GOT3 (cell line): ENCODE measurements at places on chromosomes 11 and 22.

GRCh38 chr11:10538924-10539323, 2.1 kb downstream of the RNF141 start:
- DNase-seq: no peak

DNA sequence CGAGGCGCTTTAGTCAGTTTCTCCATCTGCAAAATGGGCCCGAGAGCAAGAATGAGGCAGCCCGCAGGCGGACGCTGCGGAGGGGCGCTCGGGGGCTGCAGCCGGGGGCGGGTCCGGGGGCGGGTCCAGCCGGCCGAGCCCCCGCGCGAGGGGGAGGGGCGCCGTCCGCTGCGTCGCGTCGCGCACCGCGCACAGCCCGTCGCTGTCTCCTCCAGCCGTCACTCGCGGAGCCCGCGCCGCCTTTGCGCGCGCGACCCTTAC, 282 bp downstream of the PC start:
- DNase-seq: no peak

- no peak for DNase-seq
These were observed 1.1 kb upstream of the PITPNB start for GRCh38 chr22:27919942-27920755.

- no peak for DNase-seq
These were observed 79.3 kb downstream of the MYEOV start for GRCh38 chr11:69373251-69373635.

DNA sequence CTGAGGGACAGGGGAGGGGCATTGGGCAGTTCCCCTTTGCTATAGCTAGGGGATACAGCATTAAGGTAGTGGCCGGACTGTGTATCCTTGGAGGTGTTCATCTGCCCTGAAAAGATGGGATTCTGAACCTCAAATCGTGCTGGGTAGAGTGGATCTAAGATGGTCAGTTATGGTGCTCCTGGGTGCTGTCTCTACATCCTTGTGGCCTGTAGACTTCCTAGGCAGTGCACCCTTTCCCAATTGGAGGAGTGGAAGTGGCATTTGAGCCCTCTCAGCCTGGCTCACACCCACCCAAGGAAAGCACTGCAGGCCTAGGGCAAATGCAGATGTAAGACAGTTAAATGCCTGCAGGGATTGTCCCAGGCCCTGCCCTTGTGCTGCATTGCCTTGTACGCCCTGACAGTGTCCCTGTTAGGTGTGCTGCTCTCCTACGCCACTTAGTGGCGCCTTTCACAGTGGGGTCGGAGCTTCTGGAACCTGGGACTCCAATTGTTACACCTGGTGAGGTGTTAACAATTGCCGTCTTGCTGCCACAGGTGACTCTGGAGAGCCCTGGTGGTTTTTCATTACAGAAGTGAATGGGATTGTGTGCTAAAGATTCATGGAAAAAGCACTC, 35.0 kb downstream of the PPFIBP2 start:
- DNase-seq: no peak

DNA sequence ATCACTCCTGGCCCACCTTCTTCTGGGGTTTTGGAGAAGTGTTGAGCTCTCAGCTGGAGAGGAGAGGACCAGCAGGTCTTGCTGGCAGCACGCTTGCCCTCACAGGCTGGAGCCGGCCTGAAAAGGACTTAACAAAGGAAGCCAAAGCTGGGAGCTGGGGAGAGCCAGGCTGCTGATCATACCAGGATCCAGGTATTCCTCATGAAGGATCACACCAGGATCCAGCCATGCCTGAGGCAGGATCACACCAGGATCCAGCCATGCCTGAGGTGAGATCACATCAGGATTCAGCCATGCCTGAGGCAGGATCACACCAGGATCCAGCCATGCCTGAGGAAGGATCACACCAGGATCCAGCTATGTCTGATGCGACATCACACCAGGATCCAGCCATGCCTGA, 17.0 kb downstream of the MRGPRD start:
- DNase-seq: no peak

- DNase-seq: no peak
These were observed 243.9 kb downstream of the CTTN start for GRCh38 chr11:70642266-70642665.

DNA sequence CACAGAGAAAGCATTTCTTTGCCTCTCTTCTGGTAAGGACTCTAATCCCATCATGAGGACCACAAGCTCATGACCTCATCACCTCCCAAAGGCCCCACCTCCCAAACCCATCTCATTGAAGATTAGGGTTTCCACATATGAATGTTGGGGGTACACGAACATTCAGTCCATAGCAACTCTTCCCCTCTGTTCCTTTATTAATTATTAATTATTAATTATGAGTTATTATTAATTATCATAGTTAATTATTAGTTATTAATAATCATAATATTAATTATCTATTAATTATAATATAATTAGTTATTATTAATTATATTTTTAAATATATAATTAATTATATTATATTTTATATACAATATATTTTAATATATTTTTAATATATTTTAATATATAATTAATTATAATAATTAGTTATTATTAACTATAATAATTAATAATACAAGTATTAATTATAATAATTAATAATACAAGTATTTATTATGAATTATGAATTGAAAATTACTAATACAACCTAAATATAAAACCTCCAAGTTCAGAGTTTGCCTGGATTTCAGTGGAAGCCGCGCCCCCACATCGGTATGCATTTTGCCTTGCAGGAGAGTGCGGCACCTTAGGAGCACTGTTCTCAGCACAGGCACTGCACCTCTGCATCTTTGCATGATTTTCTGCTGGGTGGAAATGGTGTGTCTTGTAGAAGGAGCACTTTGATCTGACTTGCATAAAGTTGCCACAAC, 128.0 kb upstream of the FGF3 start:
- DNase-seq: no peak

- DNase-seq: no peak
These were observed 79.7 kb upstream of the SLC5A12 start for GRCh38 chr11:26801601-26802000.

- DNase-seq: no peak
These were observed 127.6 kb downstream of the CNTN5 start for GRCh38 chr11:99148352-99148751.

- no peak for DNase-seq
These were observed 871 bp upstream of the TOLLIP start for GRCh38 chr11:1310318-1310687.

GRCh38 chr11:501001-501682, 5.9 kb downstream of the RNH1 start:
- DNase-seq: no peak

DNA sequence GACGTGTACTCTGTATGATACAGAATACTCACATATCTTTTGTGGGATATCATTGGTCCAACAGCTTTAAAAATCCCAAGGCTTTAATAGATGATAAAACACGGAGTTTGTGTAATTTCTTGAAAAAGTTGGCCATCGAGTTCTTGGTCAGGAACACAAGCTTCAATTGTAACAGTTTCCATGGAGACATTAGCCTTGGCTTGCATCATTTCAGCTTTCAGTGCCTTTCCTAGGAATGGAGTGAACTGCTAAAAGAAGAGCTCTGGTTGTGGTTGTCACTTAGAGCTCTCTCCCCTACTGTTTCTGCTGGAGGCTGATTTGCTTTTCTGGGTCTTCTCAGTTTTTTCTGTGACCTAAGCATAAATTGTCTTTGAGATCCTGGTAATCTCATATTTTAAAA, 14.2 kb downstream of the BMAL1 start:
- DNase-seq: no peak

DNA sequence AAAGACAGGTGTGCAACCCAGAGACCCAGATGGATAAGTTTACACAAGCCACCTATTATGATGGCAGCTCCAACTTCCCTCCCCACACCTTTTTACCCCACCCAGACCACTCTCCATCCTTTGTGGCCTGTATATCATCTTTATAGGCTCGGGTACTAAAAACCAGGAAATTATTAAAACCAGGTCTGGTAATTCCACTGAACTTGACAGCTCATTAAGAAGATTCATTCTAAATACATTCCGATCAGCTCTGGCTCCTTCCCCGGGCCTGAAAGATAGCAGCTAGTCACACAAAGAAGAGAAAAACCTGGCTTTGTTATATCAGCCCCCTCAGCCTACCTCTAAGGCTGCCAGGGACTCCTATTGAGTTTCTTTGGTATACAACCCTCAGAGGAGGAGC, 67.9 kb upstream of the API5 start:
- DNase-seq: no peak

GRCh38 chr11:70559516-70559915, 161.2 kb downstream of the CTTN start:
- DNase-seq: no peak

GRCh38 chr22:46406349-46406748, 70.8 kb downstream of the TRMU start:
- no peak for DNase-seq

GRCh38 chr11:20723366-20723765, 54.0 kb downstream of the NELL1 start:
- no peak for DNase-seq

DNA sequence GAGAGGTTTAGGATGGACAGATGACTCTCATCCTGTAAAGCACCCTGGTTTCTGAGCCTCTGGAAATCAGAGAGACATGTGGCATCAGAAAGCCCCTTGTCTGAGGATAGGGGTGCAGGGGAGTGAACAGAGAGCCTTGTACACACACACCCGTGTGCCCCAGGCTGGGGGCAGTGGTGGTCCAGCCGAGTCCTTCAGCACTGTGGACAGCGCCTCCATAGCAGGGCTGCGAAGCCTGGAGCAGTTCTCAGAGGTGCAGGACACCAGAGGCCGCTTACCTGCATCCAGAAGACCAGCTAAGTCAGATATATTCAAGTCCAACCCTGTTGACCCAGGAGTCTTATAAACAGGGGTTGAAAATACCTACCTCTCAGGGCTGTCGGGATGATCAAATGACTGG, 11.5 kb upstream of the IGSF9B start:
- DNase-seq: no peak

DNA sequence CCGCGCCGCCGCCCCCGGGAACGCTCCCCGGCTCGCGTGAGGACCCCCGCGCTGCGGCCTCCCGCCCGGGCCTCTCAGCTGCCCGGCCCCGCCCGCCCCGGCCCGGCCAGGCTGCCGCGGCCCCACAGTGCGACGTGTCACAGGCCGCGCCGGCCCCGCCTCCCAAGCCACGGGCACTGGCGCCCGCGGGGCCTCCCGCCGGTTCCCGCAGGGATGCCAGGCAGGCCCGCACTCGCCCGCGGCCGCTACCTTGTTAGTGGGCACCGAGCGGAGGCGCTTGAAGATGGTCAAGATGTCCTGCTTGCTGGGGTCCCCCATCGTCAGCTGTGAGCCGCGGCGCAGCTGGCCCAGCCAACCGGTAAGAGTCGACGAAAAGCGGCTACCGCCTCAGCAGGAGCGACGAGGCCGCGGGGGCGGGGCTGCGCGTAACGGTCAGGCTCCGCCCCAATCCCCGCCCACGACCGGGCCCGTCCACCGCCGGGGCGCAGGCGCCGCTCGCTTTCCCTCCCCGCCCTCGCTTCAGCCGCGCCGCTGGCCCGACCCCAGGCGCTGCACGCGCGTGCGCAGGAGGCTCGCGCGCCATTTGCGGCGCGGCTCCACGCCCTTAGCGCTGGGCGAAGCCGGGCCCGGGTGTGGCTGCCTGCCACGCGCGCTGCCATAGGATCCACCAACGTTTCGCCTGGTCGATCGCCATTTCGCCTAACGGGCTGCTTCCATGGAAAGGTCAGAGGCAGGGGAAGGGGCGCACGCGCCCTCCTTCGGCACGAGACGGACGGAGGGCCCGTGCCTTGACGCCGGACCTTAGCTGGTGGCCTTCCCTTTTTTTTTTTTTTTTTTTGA, at the start of gene ARFGAP3:
Gene ARFGAP3, minus strand, starts transcription at position 409 of the 840 bp plus-strand sequence. Its CDS starts 91 bp downstream, at position 318.
- peak; percentile 91 for DNase-seq

DNA sequence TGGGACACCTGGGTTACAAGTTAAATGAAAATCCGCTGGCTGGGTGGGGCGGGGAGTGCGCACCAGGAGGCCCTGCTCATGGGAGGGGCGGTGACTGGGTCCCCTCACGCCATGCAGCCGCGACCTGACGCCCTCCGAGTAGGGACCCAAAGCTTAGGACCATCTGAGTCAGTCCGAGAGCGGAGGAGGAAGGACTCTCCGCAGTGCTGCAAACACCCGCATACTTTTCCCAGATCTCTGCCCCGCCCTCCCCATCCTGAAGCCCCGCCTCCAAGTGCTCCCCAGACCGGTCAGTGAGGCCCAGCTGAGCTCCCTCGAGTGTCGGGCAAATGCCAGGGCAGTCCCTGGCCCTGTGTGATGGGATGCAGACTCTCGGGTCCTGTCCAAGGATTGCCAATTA, 6.6 kb upstream of the FLI1 start:
- DNase-seq: no peak
